ENCODE measurements at places on chromosomes 13 and 19.

DNA sequence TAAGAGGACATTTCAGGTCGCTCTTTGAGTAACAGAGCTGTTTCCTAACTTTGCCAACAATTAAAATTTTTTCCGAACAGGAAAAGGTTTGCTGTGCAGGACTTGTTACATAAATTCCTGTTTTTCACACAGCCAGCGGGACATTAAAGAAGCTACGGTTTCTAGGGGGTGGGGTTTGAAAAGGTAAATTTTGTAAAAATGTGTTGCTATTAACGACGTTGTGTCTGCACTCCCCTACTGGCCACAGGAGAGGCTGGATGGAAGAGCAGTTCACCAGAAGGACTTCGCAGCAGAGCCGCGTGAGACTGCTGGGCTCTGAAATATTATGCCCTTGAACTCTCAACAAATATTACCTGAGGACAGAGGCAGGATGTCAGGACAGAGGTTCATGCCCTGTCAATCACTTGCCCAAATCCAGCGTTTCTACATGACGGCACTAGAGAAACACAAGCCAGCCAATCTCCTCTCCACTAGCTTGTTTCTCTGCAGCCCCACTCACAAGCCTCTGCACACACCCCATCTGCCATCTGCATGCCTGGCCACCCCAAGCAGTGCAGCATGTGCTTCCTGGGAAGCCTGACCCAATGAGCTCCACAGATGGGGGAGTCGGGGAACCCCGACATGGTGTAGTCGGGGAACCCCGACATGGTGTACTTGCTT, 102.0 kb downstream of the FOXO1 start:
- no peak for DNase-seq

- DNase-seq: no peak
Observed at GRCh38 chr13:109400624-109401257, 385.6 kb downstream of the IRS2 start.

DNA sequence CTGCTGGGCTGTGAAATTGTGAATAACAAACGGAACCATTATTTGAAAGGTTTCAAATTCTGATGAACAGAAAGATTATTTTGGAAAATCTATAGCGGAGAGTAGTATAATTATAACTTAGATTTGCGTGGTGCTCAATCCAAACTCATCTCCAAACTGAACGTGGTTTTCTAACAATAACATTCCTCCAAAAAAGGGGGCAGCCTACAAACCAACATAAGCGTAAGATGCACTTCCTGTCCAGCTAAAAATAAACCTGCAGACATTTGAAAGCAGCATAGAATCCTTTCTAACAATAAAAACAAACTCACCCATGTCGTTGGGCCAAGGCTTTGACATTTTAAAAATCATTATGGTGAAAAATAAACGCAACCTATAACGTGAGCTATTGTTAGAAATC, 178.4 kb downstream of the COL4A1 start:
- DNase-seq: no peak

GRCh38 chr19:6273701-6274601, 5.8 kb downstream of the MLLT1 start:
- no peak for DNase-seq

- DNase-seq: no peak
Observed at GRCh38 chr13:64272681-64273080, 2857.0 kb upstream of the PCDH20 start.

DNA sequence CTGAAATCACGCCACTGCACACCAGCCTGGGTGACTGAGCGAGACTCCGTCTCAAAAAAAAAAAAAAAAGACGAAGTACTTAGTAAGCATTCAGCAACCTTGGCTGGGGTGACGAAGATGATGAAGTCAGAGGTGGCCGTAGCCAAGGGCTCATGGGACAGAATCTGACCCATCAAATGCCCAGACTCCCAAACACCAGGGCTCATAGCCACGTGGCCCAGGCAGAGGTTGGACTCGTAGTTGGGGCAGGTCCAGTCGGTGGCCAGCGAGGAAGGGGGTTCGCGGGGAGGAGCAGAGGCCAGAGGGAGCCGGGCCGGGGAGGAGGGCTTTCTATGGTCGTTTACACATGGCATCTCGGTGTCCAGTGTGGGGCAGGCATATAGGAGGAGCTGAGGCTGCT, 52.1 kb upstream of the EHD2 start:
- DNase-seq: no peak
